ENCODE measurements at places on chromosomes 2 and 18.

- no peak for DNase-seq
Observed at GRCh38 chr18:55589625-55590291, 1.8 kb upstream of the TCF4 start.

DNA sequence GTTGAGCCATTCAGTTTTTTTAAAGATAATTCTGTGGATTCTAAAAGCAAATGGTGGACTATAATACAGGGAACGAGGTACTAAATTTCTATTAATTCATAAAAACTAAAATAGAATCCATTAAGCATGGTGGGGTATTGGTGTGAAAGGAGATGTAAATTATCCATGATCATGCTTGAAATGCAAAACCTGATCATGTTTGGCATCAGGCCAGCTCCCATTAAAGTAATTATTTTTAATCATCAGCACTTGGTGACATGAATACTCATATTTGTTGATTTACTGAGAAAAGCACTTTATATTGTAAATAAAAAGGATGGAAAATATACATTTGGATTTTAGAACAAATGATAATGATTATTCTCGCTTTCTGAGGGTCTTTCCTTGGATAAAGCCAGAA lies 232.3 kb upstream of the MEIS1 start:
- DNase-seq = no peak

GRCh38 chr18:58997811-58998337 lies 133.2 kb downstream of the ZNF532 start:
- no peak for DNase-seq

DNA sequence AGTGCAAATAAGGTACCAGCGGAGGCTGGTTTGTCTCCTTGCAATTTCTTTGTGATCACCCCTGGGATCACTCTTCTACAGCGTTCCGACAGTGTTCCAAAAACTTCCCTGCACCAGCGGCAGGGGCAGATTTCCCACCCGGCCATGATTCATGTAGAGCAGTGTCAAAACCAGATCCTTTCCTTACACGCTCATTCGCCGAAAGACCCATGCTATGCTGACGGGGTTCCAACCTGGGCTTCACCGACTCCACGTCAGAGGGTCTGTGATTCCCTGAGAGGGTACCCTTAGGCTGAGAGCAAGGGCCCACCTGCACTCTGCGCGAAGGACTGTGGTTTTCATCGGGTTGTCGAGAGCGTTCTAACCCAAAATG lies 423 bp upstream of the TTC27 start:
- DNase-seq = peak; percentile 22

DNA sequence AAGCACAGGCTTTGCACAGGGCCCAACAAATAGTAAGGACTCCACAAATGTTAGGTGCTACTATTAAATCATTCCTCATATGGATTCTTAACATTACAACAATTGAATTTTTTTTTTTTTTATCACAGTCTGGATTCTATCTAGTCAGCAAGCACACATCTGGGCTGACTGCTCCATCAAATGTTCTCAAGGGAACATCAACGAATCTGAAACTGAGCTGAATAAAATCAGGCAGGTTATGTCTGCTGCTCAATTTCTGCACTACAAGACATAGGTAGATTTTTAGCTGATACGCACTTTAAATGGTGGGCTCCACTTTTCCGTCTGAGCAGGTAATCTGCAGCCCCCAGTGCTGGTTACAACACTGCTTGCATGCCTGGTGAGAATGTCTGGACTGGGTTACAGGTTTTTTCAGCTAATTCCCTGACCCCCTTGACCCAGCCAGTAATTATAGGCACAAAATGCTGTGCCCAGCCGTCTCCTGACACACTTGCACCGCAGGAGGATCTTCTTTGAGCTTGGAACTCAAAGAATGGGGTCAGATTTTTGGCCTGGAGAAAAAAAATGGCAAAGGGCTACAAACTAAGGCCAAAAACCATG lies 44.6 kb downstream of the ADD2 start:
- DNase-seq = no peak

GRCh38 chr2:156190517-156190916 lies 142.0 kb downstream of the NR4A2 start:
- no peak for DNase-seq

- no peak for DNase-seq
Observed at GRCh38 chr18:8272254-8272653, 337.0 kb upstream of the RAB12 start.

DNA sequence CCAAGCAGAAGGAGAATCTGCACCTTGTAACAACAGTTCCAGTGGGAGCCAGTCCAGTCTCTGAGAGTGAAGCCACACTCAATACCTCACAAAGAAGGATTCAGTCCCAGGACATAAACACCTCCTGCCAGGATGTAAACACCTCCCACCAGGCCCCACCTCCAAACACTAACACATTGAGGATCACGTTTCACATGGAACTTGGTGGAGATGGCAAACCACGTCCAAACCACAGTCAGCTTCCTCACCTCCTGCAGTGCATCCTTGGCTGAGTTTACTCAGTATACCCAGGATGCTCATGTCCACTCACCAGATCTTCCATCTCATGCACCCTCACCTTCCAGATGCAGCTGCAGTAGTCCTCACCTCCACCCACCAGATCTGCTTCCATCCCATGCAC lies 37.8 kb upstream of the TMEM18 start:
- DNase-seq = no peak

DNA sequence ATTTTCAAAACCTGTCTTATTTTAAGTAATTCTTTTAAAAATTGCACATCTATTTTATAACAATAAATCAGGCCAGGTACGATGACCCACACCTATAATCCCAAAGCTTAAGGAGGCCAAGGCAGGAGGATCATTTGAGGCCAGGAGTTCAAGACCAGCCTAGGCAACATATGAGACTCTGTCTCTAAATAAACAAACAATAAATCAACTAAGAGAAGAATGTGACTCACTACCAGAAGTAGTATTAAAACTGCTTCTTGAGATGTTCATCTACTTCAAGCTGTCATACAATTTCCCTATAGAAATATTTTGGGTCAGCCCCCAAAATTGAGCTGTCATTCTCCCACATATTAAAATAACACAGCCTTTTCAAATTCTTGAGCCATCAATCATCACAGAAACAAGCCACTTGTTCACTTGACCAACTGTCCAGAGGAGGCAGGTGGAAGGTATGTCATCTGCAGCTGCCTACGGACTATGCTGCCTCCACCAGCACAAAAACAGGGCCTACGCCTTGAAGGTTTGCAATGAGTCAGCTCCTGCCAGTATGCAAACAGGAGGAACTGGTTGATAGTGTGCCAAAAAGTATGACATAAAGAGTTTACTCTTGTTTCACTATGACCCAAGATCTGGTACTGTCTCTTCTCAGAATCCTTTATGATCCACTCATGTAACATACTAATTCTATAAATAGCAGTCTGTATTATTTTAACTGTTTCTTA lies 33.6 kb downstream of the KIDINS220 start:
- DNase-seq = peak; percentile 3

DNA sequence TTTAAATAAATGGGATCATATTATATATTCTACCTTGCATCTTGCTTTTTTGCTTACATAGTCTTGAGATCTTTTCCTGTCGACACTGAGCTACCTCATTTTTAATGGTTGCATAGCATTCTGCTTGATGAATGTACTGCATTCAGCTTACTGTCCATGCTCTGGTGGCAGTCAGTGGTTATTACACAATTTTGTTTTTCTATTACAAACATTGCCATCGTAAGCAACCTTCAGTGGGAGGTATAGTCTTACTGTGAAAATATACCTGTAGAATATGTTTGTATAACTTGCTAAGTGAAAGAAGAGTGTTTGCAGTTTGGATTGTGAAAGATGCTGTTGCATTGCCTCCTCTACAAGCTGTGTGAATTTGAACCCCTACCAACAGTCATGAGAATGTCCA lies 43.4 kb downstream of the UBXN4 start:
- no peak for DNase-seq

DNA sequence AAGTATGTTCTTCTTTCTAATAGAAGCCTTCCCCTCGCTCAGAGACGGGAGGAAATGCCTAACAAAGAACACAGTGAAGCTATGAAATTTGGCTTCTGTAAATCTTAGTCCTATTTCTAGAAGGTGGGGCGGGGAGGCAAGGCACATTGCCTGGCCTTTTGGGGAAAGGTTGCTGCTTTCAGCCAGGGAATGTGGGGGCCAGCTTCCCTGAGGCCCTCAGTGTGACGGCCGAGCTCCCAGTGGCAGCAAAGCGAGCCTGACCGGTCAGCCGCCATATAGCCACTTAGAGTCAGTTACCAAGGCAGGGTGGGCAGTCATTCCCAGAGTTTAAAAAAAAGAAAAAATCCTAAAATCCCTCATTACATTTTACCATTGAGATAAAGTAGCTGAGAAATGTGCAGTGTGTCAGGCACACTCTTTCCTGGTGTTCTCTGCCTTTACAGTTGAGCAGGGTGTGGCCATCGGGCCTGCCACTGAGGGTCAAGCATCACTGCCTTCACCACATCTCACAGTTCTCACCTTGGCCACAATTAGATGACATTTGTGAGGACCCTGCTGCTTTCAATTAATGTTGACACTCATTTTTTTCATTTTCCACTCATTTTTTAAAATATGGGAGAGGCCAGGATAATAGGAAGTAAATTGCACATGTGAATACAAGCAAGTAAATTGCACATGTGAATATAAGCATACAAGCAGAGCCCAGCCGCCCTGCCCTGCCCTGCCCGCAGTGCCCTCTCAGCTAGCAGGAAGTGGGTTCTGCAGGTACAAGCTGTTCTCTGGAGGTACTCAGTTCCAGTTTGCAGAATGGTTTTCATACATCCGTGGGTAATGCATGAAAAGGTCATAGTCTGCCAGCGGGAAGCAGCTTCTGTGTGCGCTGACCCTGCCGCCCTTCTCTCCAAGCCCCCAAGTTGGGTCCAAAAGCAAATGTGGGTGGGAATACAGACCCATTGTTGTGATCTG lies 76.9 kb downstream of the WDSUB1 start:
- DNase-seq = peak; percentile 9

- DNase-seq = no peak
Observed at GRCh38 chr2:171923206-171923605, 945 bp downstream of the HAT1 start.

DNA sequence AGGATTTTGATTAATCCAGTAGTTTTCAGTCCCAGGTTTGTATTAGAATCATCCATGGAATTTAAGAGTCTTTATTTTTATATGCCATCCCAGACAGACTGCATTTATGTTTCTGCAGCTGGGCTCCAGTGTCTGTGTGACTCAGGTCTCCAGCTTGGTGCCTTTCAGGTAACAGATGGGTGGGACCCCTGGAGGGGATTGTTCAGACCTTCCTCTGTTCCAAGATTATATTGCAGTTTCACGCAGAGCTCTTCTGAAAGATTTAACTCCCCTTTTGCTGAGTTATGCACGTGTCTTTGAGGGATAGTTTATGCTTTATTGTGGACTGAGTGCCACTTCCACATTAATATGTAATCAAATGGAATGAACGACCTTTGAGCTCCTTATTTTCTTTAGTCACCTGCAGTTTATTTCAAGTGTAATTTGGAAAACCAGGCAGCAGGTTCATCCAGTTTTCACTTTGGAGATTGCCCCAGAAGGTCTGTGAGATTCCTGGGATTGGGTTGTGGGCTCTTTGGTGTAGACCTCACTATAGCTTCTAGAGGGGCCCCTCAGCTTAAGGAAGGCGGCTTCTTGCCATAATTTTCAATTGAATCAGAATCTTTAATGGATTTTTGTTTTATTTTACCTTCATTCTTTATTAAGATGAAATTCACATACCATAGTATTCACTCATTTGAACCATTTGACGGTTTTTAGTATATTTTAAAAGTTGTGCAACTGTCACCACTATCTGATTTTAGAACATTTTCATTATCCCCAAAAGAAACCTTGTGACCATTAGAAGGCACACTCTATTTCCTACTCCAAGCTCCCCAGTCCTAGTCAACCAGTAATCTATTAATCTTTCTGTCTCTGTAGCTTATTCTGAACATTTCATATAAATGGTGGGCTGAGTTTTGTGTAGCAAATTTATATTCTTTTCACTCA lies 135.0 kb downstream of the WDSUB1 start:
- DNase-seq = no peak

DNA sequence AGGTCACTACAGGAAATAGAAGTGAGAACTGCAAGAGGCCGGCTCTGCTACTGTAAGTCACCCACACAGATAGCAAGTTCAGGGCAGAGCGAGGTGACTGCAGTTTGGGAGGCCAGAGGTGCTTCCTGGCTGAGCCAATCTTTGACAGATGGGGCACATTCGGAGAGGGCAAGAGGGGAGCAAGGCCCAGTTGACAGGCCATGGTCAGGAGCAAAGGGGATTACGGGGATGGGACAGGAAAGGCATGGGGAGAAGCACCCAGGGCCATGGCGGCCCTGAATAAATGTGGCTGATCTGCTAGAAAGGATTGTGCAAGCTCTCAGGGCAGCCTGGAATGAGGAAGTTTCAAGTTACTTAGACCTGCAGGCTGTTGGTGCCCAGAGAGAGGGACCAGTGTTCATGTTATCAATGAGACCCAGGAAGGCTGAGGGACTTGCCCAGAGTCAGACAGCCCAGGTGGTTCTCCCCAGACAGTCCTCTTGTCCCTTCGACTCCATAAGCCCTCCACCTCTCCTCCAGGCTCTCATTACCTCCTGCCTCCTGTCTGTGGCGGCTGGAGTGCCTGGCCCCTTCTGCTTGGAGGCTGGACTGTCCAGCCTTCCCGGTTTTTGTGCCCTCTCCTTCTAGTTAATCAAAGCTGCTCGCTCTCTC lies 123.3 kb downstream of the CTIF start:
- DNase-seq = no peak

Data from activated CD4-positive, CD25-positive, alpha-beta regulatory T cell (primary cell).